ENCODE measurements at places on chromosomes 2 and 18.

DNA sequence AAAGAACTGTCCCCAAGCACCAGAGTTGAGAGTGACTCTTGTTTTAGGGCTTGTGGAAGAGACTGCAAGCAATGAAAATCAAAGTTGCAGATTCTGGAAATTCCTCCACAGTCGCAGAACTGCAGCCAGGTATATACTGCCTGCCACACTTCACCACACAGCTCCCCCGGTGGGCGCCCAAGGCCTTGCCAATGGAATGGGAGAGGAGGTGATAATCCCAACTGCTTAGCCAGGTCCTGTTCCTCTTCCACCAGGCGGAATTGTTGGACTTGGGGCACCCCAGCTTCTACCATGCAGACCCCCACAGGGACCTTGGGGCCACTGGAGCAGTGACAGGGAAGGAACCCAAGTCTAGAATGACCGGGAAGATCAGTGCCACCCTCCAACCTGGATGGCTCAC is 4.8 kb upstream of the PDIA6 start:
- DNase-seq, result no peak

- peak; percentile 42 for DNase-seq
Observed at GRCh38 chr2:20525041-20526035, 78.5 kb downstream of the RHOB start.

DNA sequence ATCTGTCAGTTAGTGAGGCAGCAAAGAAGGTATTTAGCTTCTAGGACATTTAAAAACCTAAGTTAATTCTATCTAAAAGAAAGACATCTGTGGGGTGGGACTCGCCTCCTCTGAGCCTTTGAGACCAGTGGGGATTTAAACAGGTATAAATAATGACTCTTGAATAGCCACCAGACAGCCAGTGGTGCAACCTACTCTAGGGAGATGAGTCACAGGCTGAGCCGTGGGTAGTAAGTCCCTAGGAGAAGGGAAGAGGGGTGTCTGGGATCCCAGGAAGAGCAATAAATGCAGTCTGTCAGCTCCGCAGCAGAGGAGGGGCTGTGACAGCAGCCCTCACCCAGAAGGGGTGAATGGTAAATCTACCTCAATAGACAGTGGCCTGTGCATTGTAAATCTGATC is 43.1 kb upstream of the GALNT3 start:
- no peak for DNase-seq

DNA sequence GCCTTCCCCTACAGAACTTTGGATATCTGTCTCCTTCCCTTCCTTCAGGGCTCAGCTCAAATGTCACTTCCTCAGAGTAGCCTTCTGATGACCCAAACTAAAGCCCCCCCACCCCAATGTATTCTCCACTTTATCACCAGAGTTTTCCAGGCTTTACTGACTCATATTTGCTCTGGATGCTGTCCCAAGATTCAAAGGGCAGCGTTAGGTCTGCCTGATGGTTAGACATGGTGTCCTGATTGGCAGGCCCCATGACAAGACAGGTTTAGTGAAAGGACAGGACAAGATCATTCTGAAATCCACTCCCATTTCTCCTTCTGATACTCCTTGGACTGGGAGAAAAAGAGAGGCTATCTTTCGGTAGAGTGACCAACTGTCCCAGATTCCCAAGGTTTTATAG is 22.6 kb upstream of the RPIA start:
- no peak for DNase-seq

GRCh38 chr2:72112401-72112800 is 35.3 kb downstream of the CYP26B1 start:
- no peak for DNase-seq

GRCh38 chr2:209578394-209579001 is 154.7 kb downstream of the MAP2 start:
- DNase-seq, result no peak

DNA sequence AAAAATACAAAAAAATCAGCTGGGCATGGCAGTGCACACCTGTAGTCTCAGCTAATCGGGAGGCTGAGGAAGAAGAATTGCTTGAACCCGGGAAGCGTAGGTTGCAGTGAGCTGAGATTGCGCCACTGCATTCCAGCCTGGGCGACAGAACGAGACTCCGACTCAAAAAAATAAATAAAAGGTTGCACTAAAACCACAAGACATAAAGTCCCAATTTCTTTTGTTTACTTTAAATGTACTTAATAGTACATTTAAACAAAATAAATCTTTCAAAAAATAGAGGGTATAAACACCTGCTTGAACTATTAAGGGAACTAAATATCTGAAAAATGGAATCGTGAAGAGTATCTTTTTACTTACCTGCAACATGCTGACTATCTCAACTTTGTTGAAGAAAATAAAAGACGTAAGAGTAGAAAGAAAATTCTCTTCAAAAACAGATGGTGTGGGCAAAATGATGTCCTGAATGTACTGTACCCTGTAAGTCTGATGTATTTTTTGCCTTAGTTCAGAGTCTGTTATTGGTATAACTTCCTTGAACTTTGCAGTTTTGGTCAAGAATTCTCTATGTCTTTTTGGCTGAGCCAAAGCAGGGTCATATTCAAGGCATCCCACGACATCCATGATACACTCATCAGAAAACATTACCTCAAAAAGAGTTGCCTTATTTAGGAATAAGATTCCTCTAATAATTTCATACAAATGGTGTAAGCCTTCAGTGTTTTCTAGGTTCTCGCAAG is 19.2 kb downstream of the PPP4R3B start:
- no peak for DNase-seq

GRCh38 chr18:28855989-28856388 is 679.1 kb upstream of the CDH2 start:
- DNase-seq, result no peak

DNA sequence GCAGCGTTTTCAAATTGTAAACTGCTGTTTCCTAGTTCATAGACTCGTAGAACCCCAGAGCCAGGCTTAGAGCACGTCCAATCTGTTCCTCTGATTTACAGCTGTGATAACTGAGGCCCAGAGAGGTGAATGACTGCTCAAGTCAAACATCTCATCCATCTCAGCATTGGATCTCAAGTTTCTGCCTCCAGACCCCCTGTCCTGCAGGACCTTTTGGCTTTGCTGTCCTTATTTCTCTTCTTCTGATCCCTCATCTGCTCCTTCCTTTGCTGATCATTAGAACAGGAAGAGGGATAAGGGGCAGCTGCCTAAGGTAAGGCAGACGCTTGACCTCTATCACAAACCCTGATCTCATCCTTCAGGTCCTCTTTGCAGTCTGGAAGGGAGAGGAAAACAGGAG is 58.5 kb upstream of the CREB1 start:
- no peak for DNase-seq

DNA sequence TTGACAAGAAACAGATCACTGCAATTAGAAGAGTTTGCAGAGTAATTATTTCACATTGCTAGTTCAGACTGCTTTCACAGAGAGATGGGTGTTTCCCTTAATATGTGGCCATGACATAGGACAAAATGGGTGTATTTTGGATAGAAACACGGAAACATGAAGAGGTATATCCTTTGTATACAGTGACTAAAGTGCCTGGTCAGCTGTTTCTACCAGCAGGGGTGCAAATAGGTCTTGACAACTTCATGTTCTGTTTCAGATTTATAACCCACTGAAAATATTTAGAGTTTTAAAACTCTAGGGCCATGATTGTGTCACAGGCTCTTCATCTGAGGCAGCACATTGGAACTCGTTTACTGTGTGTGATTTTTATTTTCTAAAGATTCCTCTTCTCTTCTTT is 357.1 kb upstream of the TNP1 start:
- no peak for DNase-seq

DNA sequence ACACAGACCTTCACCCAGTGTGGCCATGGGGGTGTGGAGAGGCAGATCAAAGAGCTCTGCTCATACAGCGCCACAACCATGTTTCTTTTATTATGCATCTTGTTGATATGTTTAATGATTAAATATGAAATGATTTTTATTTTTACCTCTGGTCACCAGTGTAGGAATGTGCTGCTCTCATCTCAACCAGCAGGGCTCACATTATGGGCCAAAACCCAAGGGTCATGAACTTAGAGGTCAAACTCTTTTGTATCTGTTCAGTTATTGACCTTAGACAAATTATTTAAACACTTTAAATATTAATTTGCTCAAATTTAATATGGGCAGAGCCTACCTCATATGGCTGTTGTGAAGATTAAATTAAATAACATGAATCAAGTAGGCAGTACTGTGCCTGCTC is 386.2 kb downstream of the ALK start:
- no peak for DNase-seq
